ENCODE measurements at places on chromosomes 1 and 21.
A peak's percentile ranks its signal among the peaks of the same experiment; 100 is the strongest.

GRCh38 chr1:233587958-233588799 lies 25.7 kb upstream of the KCNK1 start:
- DNase-seq, result no peak

DNA sequence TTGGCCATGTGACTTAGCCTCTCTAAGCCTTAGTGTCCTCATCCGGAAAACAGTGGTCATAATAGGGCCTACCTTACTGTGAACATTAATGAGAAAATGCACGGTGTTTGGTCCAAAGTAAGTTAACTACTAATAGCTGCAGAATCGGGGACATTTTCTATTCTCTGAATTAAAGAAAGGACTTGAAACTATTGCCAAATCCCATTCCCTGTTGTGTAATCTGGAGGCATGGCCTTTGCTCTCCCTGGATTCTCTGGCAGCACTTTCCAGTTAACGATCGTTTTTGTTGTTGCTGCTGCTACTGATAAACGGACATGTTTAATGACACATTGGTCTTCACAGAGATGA lies 30.5 kb downstream of the FMO4 start:
- DNase-seq, result no peak

DNA sequence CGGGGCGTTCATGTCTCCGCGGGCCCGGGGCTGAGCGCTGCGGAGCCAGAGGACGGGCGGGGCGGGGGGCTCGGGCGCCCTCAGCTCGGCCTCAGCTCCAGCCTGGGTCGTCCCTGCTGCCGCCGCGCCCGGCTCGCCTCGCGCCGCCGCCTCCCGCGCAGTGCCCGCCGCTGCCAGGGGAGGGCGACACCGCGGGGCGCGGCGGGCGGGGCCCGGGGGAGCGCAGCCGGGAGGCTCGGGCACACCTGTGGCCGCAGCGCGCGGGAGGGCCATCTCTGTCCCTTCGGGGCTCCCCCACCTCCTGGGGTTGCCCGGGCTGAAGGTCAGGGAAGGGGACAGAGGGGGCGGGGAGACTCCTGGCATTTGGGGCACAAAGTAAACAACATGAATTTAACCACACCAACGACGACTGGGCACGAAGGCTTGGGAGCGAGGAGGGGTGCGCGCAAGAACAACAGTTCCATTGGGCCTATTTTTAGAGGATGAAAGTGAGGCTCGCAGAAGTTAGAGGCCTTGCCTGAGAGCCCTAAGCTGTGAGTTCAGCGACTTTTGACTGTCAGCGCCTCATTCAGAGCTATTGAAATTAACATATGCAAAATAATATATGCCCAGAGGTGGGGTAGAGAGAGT lies at the start of gene FAM131C:
TSS of gene FAM131C (minus strand) at position 162 of the 630 bp plus-strand sequence. CDS start 209 bp downstream, outside the sequence.
- DNase-seq, result peak; percentile 9

- no peak for DNase-seq
Measured at GRCh38 chr1:115793162-115793561, 24.6 kb upstream of the CASQ2 start.

DNA sequence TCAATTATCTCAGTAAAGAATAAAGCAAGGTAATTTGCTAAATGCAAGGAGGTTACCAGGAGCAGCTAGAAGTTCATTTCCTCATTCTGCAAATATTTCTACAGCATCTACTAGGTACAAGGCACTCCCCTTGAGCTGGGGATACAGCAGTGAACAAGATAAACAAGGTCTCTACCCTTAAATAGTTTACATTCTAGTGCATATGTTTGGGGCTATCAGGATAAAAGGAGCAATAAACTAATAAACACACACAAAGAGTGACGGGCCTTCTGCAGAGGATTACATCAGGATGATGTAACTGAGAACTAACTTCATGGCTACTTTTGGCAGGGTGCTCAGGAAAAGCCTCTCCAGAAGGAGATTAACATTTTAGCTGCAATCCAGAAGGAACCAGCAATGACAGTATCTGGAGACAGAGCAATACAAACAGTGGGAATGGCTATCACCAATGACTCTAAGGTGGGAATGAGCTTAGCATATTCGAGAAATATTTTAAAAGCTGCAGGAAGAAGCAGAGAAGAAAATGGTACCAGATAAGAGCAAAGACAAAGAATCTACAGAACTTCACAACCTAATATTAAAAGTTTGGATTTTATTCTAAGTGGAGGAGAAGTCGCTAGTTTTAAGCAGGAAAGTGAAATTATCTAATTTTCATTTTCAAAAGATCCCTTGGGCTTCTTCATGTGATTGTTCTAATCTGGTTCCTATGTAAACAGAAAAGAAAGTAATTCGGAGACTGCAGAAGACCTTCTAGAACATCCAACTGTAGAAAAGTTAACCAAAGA lies 25.8 kb downstream of the TP53BP2 start:
- DNase-seq, result no peak

GRCh38 chr1:154619181-154619948 lies 11.4 kb upstream of the ADAR start:
- DNase-seq, result no peak

GRCh38 chr21:8998946-8999681 lies 1522.3 kb upstream of the TPTE start:
- no peak for DNase-seq

GRCh38 chr1:84632673-84633434 lies 57.4 kb downstream of the SSX2IP start:
- no peak for DNase-seq

DNA sequence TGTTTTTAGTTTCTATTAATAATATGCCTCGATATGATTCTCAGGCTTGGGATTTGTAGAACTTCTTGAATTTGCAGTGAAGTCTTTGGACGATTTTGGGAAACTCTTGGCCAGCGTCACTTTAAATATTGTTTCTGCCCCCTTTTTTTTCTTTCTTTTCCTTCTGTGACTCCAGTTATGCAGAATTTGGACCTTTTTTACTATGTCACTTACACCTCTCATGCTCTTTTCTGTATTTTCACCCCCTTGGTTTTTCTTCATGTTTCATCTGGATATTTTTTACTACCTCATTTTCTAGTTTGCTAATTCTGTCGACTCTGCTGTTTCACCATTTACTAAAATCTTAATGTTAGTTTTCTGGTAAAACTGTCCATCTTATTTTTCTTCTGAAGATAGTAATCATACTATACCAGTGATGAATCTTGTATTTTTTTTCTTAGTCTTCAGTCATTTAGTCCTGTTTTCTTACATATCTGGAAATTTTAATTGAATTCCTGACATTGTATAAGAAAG lies 173.6 kb downstream of the DHRS3 start:
- no peak for DNase-seq

DNA sequence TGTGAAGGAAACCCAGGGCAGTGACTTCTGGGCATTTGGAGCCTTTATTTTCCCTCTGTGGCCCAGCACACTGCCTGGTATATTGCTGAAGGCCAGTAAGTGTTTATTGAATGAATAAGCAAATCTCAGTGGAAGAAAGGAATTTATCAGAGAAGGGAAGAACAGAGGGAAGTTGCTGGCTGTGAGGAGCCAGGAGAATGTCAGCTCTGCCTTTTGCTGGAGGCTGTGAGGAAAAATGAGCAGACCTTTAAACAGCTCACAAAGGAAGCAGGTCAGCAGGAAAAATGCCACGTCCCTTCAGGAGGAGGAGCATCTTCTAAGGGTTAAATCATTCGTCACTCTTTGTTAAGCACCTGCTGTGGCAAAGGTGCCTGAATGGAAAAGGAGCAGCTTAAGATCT lies 75.9 kb downstream of the GIPC2 start:
- DNase-seq, result no peak

DNA sequence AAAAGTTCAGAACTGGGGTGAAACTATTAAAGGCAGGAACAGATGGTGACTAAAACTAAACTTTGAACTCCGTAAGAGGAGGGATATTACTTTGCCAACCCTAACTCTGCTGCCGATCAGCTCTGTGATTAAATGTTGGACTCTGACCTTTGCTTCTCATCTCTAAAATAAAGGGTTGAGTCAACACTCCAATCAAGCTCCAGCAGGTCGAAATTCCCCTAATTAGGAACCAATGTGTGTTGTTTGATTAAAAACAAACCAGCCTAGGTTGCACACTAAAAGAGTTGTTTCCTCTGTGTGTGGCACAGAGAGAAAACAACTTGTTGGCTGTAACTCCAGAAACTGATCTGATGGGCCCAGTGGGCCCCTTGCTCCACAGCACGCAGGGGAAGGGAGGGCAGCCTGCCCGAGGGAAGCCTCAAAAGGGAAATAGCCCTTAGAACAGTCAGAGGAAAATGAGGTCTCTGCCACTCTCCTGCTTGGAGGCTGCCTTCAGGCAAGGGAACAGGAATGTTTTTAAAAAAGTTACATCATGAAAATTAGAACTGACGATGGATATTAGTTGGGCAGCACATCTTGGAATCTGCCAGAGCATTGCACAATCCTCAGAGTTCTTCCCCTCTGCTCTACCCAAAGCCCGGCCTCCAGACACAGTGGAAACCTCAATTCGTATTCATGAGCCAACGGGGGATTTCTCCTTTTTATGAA lies 69.3 kb downstream of the KCTD3 start:
- no peak for DNase-seq

- no peak for DNase-seq
Measured at GRCh38 chr21:45537111-45537745, 5.0 kb downstream of the SLC19A1 start.

GRCh38 chr1:85313888-85314696 lies 37.7 kb upstream of the BCL10 start:
- DNase-seq, result no peak

DNA sequence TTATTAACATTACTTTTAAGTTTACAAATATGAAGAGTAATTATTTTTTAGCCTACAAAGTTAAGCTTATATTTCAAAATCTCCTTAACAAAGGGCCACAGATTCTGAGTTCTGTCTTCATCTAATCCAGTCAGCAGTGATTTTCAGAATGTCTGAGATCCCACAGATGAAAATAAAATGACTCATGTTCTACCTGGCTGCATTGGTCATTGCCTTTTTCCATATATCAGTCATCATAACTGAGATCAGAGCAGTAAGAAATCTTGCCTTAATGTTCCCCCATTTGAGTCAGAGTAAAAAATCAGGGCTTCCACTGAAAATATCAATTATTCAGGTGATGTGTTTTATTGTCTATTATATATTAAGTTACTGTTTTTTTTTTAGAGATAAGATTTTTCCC lies 416.1 kb downstream of the MRPL39 start:
- DNase-seq, result no peak

DNA sequence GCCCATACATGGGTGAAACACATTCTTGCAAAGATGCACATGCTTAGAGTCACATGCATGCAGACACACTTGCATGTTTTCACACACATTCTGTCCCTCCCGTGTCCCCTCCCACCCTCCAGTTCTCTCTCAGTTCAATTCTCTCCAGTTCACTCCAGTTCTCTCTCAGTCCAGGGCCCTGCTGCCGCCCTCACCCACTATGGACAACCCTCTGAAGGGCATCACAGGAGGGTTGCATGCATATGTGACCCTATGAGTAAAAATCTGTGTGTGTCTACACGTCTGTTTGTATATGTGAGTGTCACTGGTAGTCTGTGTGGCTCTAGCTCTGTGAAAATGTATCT lies 21.8 kb upstream of the ADGRB2 start:
- DNase-seq, result no peak

- no peak for DNase-seq
Measured at GRCh38 chr1:167839009-167839408, 74.9 kb downstream of the ADCY10 start.

- DNase-seq, result no peak
Measured at GRCh38 chr1:156961709-156962108, 41.3 kb downstream of the LRRC71 start.

DNA sequence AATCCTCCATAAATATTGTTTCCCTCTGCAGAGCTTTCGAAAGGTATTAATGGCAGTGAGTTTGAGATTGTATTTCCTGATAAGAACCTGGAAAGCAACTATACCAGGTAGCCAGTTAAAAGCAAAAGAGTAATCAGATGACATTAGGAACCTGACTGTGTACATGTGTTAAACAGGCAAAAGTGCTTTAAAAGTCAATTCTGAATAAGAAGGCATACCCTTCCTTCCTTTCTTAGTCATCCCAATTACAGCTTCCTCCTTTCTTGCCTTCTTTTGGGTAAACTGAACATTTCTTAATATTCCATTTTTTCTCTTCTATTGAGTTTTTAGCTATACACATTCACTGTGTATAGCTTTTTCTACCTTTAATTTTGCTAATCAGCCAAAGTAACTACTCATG lies 144.7 kb downstream of the ZNF281 start:
- DNase-seq, result no peak

- DNase-seq, result no peak
Measured at GRCh38 chr21:16407403-16408240, 677.8 kb downstream of the USP25 start.

GRCh38 chr1:202861420-202862132 lies 27.4 kb downstream of the RABIF start:
- no peak for DNase-seq

- no peak for DNase-seq
Measured at GRCh38 chr1:42738678-42739226, 1.3 kb downstream of the CLDN19 start.

- no peak for DNase-seq
Measured at GRCh38 chr1:44485229-44485933, 80.3 kb downstream of the RNF220 start.

DNA sequence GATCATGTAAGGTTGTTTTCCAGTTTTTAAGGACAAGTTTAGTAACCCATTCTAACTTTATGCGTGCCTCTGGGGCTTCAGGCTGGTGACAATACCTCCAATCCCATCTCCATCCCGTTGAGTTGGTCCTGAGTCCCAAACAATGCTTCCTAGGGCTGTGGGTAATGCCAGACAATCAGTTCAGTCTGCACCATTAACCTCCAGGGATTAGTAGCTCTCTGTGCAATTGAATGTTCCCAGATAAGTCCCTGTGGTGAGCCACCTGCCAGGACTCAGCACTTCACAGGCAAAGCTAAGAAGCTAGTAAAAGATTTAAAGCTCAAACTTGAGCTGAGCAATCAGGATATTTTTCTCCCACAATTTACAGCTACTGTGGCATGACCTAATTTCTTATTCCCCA lies 462.2 kb upstream of the PTBP2 start:
- no peak for DNase-seq

GRCh38 chr1:215220346-215220745 lies 137.8 kb downstream of the KCNK2 start:
- no peak for DNase-seq

DNA sequence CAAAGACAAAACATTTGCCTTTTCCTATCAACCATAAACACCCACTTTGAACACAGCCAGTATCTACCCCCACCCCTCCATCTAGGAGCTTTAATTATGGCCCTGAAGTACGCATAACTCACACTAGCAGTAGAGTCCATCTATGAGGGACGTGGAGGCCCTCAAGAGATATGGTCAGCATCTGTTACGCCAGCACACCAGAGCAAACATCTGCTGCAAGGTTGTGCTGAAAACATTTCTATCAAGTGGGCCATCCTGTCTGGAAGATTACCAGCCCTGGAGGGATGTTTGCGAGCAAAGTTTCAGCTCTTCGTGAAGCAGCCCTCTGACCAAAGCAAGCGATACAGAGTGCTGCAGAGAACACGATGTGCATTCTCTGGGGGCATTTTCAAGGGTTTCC lies 74.6 kb downstream of the SLC45A1 start:
- DNase-seq, result no peak

DNA sequence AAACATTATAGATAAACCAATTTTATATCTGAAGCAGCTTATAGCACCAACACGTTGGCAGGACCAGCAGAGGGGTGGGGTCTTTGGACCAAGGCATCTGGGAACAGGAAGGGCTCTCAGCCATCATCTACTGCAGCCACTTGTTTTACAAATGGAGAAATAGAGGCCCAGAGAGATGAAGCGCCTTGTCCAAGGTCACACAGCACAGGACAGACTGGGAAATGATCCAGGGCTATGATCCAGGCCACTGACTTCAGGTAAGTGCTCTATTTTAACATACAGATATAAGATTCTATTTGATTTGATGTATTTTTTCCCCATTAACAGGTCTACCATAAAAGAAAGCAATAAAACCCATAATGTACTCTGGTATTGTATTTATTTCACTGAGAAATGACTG lies 16.9 kb downstream of the GADD45A start:
- no peak for DNase-seq

Data from stimulated activated CD4-positive, alpha-beta T cell treated with anti-CD3 and anti-CD28 coated beads, Interleukin-2, amount 100 ng/mL, for 4 hours (primary cell).